AG04450 (cell line): ENCODE measurements at places on chromosomes 4 and X.

DNA sequence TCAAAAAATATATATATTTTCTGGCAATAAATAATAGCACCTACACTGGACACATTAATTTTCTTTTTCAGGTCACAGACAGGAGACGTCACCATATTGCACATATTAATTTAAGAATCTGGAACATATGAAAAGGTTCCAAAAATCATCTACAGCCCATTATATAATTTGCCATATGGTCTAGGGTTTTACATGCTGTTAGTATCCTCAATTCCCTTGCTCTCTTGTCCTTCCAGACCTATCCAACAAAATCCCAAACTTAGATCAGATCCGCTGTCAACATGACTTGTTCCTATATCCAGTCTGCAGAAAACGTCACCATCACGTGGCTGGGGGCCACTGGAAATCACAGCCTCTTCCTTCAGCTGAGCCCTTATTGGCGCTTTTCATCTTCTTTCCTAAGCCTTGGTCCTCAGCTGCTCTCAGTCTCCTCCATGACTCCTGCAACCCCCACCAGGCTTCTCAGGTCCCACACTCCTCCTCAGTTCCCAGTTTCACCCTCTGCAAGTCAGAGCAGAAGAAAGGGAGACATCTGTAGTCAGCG, 192.0 kb upstream of the GATB start:
- no peak for DNase-seq

GRCh38 chr4:132824761-132825160, 324.3 kb upstream of the PCDH10 start:
- no peak for DNase-seq

GRCh38 chr4:15755321-15756155, 22.6 kb upstream of the CD38 start:
- peak; percentile 21 for DNase-seq

DNA sequence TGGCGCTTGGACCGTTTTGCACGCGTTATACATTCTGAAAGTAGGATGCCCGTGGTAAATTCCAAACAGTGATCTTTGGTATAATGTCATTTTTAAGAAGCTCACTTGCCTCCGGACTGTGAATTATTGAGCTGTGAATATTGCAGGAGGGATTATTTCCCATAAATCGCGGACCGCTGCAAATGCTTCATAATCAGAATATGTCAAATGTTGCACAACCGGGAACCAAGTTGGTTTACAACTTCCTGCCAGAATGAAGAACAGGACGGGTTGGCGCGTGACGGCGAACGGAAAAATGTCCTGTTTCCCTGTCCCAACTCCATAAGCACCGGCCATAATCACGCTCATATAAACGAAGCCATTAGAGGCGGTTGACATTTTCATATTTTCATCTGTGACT, 67.6 kb downstream of the SHOX start:
- no peak for DNase-seq

DNA sequence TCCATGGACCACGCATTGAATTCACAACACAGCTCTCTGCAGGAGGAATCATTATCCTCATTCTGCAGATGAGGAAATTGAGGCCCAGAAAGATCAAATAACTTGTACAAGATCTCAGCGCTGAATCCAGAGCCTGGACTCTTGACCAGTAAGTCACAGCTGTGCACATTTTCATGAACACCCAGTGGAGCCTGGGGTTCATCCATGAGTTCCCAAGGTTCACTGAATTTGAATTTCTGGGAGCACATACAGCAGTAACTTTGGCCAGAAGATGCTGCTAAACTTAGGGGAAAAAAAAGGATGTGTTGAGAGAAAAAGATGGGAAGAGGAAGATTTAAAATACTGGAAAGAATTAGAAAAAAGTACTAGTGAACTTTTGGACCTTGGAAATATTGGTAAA, 218.7 kb upstream of the PPARGC1A start:
- no peak for DNase-seq

DNA sequence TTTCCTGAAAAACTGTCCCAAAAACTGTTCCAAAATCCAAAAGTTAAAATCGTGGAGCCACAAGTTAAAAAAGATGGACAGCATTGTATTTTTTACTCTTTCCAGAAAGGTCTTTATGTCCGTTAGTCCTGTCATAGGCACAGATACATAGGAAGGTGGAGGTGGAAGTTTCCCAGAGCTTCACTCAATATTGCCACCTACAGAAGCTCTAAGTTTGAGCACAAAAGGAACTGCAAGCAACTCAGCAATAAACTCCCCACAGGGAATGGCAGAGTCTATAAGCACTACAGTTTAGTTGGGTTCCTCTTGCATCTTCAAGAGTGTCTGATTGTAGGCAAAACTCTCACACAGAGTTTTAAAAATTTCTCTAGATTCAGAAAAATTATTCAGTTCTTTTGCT, 22.0 kb upstream of the UGT2B4 start:
- DNase-seq, result no peak

- peak; percentile 86 for DNase-seq
Observed at GRCh38 chr4:15695240-15695699, 7.6 kb upstream of the BST1 start.

DNA sequence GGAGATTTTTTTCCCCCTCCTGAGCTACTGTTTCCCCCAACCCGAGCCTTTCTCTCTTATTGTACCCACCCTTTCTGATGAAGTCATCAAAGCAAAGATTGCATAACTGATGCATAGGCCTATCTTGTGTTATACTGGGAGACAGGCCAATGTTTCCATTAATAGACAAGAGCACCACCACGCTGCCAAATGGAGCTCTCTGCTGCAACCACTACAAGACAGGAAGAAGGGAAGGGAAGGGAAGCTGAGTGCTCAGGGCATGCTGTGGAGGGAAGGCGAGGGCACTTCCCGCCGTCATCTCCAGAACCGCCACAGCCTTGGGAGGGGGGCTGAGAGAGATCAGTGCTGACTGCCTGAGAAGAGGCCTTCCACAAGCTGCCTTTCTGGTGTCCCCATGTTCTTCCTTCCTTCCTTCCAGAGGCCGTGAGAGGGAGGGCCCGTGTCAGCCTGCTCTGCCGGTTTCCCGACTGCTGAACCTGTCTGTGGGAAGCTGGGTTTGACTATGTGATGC, 75.0 kb downstream of the MGST2 start:
- DNase-seq, result peak; percentile 78

DNA sequence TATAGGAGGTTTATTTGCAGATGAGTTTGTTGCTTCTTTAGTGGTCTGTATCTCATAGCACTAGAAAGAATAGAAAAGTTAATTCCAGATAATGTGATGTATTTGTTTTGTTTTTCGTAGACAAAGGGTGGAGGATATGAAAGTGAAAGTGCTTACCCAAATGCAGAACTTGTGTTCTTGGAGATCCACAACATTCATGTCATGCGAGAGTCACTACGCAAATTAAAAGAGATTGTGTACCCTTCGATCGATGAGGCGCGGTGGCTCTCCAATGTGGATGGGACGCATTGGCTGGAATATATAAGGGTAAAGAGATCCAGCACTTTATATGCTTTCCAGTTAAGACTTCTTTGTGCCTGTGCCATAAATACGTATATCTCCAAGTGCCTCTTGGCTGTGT, 43.3 kb downstream of the MTMR1 start:
- DNase-seq, result no peak

- no peak for DNase-seq
Observed at GRCh38 chr4:139902321-139903320, 237.0 kb downstream of the MGST2 start.

DNA sequence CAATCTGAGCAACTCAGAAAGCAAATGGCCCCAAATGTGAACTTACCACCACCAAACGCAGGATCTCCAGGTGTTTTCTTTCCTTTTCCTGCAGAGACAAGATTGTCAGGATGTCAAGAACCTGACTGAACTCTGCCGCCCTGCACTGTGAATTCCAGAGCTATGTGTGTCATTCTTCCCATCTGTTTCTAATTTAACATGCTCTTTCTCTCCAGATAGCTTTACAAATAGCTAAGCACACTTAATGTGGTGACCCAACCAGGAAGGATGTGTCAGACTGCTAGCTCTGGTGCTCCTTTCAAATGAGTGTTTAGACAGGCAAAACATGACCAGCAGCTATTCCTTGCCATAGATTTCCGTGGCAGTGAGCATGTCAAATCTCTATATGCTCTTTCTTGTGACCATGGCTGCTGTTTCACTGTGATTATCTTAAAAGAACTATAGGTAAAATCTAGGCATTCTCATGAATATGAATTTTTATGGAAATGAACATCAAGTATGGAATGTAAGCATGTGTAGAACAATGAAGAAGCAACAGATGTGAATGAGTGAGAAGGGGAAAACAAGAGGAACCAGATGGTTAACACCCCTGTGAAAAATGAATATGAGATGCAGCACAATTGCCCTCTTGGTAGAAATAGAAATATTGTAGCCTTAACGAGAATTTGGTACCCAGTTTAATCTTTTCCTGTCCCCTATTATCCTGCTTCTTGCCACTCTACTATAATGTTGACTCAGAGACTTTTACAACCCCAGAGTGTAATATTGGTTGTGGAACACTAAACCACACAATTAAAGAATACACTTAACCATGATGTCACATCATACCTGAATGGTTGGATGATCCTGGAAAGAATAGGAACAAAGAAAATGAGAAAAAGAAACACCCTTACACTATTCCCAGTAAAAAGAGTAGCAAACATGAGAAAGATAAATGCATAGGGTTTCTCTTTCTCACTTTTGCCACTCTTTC, 247.8 kb upstream of the DKK2 start:
- DNase-seq, result peak; percentile 90

- DNase-seq, result no peak
Observed at GRCh38 chr4:3762753-3763549, 3.2 kb upstream of the ADRA2C start.

DNA sequence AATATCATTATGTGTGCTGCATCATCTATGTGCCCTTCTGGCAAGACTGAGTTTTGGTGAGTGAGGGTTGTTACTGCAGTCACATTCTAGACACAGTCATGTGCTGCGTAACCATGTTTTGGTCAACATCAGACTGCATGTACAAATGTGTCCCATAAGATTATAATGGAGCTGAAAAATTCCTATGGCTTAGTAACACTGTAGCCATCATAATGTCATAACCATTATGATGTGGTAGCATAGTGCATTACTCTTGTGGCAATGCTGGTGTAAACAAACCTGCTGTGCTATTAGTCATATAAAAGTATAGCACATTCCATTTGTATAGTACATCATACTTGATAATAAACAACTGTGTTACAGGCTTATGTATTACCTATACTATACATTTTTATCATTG, 198.1 kb upstream of the NUDT6 start:
- no peak for DNase-seq

DNA sequence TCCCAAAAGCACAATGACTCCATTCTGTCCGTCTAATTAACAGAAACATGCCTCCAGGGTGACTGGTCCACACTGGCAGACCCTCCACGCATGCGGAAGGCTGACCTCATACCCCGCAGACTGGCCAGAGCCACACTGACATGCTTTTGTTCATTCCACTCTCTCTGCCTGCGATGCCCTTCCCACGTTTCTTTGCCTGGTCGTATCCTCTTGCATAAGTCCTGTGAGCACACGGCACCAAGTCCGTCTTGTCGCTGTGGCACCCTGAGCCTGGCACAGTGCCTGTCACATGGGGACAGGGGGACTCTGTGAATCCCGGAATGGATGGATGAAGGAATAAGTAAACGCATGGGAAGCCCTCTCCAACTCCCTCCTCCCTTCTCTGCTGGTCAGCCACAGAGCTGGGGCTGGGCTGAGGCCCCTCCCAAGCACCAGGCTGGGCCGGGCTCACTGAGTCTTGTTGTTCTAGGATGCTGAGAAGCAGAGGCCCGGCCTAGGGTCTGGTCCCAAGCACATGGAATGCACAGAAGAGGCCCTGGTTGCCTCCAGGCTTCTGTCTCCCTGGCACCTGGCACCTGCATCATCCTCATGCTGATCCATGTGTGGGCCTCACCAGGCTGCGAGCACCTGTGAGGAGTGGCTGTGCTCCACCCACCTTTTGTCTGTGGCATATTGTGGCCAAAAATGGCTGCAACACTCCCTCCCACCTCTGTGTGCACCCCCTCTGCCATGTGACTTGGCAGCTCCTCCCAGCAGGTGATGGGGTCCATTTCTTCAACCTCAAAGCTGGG, 38.9 kb upstream of the C4orf50 start:
- DNase-seq, result no peak
